ENCODE measurements at places on chromosomes 16 and 17. TPM values are rescaled to one million over a fixed set of nuclear protein-coding genes. Genes with fewer than 3 reads are reported as not detected.

DNA sequence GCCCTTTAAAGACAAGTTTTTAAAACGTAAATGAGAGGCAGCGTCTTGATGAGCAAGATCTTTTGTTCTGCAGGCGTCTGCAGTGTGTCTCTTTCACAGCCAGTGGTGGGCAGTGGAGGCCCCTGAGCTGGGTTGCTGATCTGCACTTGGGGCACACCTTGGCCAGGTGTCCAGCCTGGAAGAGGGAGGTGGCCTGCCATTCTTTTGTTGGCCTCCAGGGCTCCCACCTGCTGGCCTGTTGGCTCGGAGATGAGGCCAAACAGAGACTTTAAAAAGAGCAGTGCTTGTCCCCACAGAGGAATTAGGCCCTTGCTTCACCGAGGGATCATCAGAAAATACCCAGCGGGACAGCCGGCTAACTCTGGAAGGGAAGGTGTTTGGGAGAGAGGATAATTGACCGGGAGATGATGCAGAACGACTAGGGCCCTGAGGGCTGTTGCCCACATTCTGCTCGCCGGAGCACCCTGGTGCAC is 145.9 kb upstream of the PLCG2 start:
- DNase-seq = no peak

- DNase-seq = no peak
Observed at GRCh38 chr17:1234455-1234854, 35.8 kb upstream of the BHLHA9 start.

GRCh38 chr17:38575781-38576180 is 30.0 kb downstream of the SRCIN1 start:
- no peak for DNase-seq

G6PC1 gene
- total RNA-seq = not detected

- DNase-seq = no peak
Observed at GRCh38 chr16:67164599-67165061, at the start of gene HSF4. HSF4 (plus strand) TSS chr16:67164745; CDS start chr16:67164812, 67 bp downstream.

GPT2 gene
- 7.9 TPM for total RNA-seq

UTS2R gene
- not detected for total RNA-seq

TBC1D26 gene
- total RNA-seq = not detected

CRLF3 gene
- total RNA-seq = 10.0 TPM

GRCh38 chr16:3317315-3317999 is 12.2 kb downstream of the ZNF75A start:
- DNase-seq = no peak

GRCh38 chr16:2915196-2915929 is 3.6 kb downstream of the FLYWCH1 start:
- no peak for DNase-seq

GRCh38 chr17:43984521-43984920 is 19.9 kb upstream of the NAGS start:
- no peak for DNase-seq

DNA sequence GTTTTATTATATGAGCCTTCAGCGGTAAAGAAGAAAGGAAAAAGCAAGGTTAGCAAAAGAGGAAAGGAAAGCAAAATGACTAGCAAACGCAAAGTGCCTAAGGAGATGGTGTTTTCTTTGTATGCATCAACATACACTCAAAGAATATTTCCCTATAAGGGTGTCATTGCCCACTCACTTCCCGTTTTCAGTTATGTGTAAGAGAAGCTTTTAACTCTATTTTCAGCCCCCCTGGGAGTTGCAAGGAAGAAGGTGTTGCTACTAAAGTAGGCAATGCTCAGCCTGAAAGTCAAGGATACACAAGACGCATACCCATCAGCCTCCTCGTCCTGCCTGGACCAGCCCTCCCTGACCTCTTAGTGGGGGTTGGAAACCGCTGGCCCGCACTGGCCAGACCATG is 267.7 kb upstream of the ZFHX3 start:
- no peak for DNase-seq

GRCh38 chr16:82957212-82957611 is 330.4 kb downstream of the CDH13 start:
- DNase-seq = no peak

GRCh38 chr16:69166221-69166833 is 20.6 kb upstream of the SNTB2 start:
- DNase-seq = no peak

DNA sequence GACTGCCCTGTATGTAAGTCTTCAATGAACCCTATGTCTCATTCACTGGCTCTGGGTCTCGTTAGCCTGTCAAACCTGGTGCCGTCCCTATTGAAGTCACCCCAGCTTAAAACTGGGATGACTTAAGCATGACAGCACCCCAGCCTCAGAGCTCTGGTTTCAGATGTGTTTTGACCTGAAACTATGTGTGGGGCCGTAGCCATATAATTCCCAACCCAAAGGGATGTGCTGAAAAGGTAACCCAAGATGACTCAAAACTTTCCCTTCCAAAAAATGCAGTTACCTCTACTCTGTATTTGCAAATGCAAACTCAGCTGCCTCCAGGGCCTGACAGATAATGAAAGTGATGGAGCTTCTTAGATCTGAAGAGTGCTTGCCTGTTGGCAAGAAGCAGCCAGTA is 478.3 kb upstream of the ERCC4 start:
- DNase-seq = no peak

AURKB gene
- not detected for total RNA-seq

MAPT gene
- total RNA-seq = 0.32 TPM

SLC52A1 gene
- not detected for total RNA-seq

SLC13A5 gene
- 0.21 TPM for total RNA-seq

SEPTIN12 gene
- not detected for total RNA-seq

C16orf96 gene
- total RNA-seq = not detected

GRCh38 chr17:15029469-15029868 is 235.7 kb downstream of the PMP22 start:
- DNase-seq = no peak

Data from ascending aorta (tissue), 2 donors.